Effector CD8-positive, alpha-beta T cell (primary cell): ENCODE measurements at places on chromosomes 6 and 20.

DNA sequence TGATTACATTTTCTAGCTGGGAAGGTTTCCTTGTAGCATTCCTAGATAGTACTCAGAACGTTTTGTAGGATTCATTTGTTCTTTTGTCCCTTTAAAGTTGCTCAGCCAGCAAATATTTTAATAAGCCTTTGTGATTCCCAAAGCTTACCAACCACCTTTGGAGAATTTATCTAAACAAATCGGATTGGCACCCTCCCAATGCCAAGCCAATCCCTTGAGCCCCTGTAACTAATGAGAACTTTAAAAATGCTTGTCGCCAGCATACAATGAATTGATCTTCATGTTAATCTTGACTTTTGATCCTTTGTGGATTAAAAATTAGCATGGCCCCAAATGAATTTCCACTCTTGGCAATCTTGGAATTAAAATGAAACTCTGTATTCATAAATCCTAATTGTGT, 559.5 kb downstream of the UTRN start:
- DNase-seq = no peak

- DNase-seq = no peak
These were observed 6.0 kb upstream of the ZDHHC14 start for GRCh38 chr6:157374889-157375443.

DNA sequence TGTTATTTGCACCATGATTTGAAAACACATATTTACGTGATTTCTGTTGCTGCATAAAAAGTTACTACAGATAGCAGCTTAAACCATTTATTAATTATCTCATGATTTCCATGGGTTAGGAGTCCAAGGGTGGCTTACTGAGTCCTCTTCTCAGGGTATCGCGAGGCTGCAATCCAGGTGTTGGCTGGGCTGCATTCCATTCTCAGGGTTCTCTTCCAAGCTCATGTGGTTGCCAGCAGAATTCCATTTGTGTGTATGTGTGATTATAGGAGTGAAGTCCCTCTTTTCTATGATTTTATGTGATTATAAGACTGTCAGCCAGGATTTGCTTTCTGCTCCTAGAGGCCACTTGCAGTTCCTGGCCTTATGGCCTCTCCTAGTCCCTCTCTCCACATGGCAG, 135.1 kb downstream of the FAM83B start:
- DNase-seq = no peak

DNA sequence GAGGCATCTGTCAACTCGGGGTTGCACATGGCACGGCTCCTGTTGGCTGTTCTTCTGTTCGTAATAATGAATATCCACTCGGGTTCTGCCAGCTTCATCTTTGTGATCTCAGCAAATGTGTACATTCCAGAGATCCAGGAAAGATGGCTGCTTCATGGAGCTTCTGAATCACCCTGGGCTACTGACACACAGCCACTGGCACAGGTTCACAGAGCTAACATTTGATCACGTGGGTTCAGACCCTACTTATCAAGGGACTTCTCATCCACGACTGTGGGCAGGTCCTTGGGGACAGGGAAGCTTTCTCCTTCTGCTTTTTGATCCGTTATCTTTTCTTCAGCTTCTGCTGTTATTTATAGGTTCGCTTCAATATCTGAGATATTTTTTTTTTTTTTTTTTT, 18.1 kb downstream of the PPP1R3G start:
- no peak for DNase-seq

GRCh38 chr6:89940225-89941027, 46.2 kb downstream of the GJA10 start:
- DNase-seq = peak; percentile 46

DNA sequence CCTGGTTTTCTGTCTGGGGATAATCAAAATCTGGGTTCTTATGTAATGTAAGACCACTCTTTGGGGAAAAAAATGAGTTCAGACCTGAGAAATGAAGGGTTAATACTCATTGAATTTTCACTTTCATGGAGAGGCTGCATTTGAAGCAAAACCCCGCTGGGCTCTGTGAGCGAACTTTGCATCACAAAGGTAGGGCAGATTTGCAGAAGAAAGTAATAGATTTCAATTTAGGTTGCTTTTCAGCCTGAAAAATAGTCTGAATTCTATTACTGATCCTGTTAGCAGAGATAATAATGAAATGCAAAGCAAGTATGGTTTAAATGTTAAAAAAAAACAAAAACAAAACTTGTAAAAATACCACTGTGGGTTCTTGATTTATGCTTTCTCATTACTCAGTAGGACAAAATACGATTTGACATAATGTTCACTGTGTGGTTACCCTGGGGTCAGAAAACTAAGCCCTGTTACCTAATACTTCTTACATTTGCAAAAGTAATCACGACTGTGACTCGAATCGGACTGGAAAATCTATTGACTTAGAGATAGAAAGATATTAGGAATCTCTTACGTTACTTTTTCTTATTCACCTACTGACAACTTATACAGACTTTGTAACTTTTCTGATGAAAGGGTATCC, 72.2 kb downstream of the UST start:
- DNase-seq = no peak

GRCh38 chr6:104003803-104004516, 855.8 kb downstream of the HACE1 start:
- DNase-seq = no peak

- DNase-seq = no peak
These were observed 78.6 kb upstream of the GATA5 start for GRCh38 chr20:62554214-62554897.

GRCh38 chr6:29925727-29926412, 16.5 kb upstream of the HLA-A start:
- DNase-seq = no peak

- DNase-seq = no peak
These were observed 54.9 kb upstream of the MPC1 start for GRCh38 chr6:166437661-166438060.

DNA sequence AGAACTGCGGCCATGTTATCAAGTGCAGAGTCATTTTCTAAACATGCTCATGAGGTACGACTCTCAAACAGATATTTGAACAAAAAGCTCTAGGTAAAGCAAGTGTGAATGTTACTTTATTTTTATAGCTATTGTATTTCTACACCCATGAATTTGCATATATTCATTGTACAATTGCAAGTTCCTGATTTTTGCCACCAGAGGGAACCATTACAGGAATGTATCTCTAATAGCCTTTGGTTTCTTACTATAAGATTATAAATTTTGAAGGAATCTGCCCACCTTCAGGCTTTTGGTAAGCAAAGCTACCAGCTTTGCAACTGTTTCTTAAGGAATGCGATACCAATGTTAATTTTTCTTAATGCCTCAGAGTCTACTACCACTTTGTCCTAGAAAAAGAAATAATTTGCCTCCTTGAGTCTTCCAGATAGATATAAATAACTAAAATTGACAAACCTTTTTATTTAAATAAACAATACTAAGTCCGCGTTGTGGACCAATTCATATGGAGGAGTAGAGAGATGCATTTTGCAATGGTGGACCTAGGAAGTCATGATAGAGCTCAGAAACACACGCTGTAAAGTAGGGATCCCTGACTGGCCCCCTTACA, 125.4 kb upstream of the SAMD5 start:
- no peak for DNase-seq
